ENCODE measurements at places on chromosomes 11 and 22.

GRCh38 chr11:80635178-80635577 lies 1194.3 kb upstream of the TENM4 start:
- DNase-seq: no peak

DNA sequence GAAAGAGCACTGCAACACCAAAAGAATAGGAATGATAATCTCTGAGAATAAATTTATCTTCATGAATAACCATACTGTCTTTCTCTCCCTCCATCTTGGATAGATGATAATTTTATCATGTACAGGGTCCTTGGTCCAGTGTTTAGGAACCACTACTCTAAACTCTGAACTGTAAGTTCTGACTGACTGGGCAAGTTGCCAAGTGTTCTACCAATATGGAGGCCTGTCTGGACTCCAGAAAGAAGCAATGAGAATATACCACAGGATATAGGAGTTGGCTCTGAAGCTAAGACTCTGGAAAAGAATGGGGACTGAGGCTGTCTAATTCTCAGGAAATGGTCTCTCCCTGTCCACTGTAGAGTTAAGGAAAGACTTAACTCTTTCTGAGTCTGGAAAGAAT lies 1.5 kb downstream of the FHIP1B start:
- DNase-seq: no peak

DNA sequence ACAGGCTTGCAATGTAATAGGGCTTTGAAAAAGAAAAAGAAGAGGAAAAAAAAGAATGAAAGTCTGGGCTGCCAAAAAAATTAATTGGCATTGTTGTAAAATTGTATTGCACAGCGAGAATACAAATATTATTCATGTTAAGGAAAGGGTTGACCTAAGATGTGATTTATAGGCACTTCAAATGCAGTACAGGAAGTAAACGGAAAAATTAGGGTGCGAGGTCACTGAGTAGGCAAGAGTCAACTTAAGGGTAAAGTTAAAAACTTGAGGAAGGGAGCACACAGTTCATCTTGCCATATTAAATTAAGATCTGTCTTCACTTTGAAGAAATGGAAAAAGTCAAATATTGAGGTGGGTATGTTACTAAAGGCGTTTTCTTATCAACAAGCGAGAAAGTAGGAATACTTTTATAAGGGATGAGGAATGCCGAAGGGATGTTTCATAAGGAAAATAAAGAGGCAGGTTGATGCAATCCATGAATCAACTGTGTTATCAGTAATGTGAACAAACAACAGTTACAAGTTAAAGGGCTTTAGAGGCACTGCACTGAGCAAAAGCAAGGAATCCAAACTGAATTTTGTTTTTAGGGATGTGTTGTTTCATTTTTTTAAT lies 123.0 kb downstream of the WT1 start:
- DNase-seq: no peak

DNA sequence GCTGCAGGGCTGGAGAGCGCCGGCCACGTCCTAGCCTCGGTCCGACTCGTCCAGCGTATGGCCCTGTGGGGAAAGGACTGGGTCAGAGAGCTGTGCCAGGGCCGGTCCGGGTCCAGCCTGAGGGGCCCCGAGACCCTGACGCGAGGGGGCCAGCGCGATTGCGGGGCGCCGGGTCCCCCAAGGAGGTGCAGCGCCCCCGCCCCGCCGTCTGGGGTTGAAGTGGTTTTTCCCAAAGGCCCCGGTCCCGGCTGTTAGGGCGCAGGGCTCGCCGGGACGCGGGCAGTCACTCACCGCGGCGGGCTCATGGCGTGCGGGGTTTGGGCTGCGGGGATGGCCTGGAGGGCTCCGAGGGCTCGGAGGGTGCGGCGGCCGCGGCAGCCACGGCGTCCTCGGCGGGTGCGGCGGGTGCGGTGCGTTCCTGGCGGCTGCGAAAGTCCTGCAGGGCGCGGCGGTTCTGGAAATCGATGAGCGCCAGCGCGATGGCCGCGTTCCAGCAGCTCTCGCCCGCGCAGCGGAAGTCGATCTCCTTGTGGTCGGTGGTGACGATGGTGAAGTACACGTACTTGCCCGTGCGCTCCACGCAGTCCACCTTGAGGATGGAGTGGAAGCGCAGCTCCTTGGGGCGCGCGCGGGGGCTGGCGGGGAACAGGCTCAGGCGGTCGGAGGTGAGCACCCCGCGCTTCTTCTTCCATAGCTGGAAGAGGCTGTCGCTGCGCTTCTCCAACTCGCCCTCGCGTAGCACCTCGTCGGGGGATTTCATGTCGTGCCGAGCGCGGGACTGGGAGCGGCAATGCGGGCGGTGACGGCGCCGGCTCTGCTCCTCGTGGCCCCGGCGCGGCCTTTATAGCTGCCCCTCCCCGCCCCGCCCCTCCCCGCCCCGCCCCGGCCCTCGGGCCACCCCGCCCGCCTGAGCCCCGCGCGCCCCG lies at the start of gene PHLDA2:
TSS of gene PHLDA2 (minus strand) at position 816 of the 926 bp plus-strand sequence. CDS start at position 760, 56 bp downstream.
- peak; percentile 78 for DNase-seq

GRCh38 chr11:61068581-61068980 lies 33.7 kb upstream of the CD5 start:
- DNase-seq: no peak

DNA sequence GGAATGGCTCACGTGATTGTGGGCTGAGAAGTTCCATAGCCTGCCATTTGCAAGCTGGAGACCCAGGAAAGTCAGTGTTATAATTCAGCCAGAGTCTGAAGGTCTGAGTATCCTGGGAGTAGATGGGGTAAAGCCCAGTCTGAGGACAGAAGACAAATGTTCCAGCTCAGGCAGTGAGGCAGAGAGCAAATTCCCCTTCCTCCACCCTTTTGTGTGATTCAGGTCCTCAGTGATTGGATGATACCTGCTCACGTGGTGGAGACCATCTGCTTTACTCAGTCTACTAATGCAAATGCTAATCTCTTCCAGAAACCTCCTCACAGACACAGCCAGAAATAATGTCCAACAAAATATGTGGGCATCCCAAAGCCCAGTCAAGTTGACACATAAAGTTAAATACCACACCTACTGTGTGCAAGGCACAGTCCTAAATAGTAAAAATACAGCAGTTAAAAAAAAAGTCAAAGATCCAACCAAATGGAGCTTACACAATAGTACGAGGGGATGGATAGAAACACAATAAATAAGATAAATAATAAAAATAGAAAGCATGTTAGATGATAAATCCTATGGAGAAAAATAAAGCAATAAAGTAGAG lies 13.2 kb upstream of the APOL6 start:
- no peak for DNase-seq

- DNase-seq: no peak
Observed at GRCh38 chr11:129416080-129416820, 40.6 kb downstream of the BARX2 start.

DNA sequence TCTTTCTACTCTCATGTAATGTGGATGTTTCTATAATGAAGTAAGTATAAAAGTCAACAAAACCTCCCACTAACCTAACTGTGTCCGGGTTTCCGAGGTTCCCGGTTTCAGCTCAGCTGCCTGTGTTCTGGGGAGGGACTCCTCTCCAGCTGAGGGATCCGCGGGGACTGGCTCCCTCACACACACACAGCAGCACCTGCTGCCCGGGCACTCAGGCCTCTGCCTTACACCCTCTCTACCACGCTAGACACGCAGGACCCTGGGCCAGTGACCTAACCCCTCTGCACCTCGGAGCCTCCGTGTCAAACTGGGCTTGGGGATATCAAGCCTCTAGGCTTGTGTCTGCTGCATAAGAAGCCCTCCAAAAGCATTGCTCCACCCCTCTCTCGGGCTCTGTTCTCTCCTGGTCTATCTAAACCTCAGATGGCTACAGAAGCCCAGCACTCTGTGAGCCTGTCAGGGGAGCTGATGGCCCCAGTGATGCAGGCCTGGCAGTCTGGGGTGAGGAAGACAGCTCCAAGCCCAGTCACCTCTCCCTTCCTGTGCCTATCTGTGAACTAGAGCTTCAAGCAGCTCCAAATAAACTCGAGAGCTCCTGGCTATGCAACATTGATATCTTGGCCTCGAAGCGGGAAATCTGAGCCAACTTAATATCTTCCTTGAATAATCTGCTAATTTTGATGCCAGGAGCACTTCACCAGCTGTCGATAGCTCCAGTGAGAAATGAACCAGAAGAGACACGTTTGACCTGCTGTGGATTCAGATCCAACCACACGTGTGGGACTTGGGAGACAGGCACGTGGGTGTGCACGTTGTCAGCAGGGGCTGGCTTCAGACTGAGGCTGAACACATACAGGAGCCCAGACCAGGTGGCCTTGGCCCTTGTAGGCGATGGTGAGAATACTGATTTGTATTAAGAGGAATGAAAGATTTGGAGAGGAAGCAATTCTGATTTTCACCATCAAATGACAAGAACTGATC lies 232.7 kb upstream of the B3GAT1 start:
- DNase-seq: no peak

- peak; percentile 49 for DNase-seq
Observed at GRCh38 chr11:126139111-126140091, 72.0 kb downstream of the RPUSD4 start.

DNA sequence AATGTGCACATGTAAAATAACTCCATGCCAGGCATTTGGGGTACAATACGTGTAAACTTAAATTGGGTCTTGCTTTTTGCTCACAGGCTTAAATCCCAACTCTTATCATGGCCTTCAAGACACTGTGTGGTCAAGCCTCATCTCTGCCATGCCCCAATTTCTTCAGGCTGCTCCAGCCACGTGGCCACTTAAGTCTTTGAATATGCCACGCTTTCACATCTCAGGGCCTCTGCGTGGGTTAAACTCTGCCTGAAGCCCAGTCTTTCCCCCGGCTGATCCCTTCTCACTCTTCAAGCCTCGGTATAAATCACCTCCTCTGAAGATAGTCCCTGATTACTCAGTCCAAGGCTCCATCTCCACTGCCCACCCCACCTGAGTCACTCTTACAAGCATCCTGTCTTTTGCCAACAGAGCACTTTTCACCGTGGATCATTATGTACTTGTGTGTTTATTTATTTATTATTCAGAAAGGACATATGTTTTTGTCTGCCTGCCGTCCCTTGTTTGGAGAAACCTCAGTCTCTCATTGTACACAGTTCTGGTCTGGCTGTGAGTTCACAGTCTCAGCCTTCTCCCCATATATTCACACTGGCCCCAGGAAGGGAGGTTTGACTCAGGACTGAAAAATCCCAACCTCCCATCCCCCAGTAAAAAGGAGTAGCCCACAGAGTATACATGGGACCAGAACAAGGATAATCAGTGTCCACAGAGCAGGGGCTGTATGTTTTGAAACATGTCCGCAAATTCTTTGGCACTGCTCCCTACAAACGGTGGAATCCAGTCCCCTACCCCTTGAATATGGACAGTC lies 344.7 kb downstream of the MN1 start:
- DNase-seq: no peak

- peak; percentile 11 for DNase-seq
Observed at GRCh38 chr11:106249617-106250239, 172.3 kb downstream of the AASDHPPT start.

GRCh38 chr11:76159303-76159937 lies 46.9 kb downstream of the WNT11 start:
- DNase-seq: no peak

DNA sequence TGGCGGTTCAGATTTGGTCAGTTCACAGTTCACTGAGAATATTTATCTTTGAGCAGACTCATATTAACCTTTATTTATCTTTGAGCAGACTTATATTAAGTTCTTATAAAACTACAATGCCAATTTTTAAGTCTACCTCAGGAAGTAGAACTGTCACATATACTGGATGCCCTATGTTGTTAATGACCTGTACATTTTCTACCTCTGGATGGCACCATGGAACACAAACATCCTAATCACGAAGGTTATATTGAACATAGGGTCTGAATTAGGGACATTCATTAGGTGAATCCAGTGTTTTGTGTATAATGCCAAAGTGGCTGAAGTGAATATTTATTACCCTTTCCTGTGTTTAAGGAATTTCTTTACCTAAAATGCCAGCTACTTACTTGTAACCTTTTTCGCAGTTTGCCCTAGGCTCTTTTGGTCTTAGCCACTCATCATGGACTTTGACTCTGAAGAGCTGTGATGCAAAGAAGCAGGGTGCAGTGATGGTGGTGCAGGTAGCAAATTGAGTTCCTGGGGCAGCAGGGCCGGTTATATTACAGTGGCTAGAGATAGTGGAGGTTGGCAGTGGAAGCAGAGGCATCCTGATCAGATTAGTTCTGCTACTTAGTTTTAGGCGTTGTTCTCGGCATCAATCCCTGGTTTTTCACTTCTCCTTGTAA lies 71.8 kb downstream of the STIM1 start:
- DNase-seq: no peak

GRCh38 chr22:45335021-45335818 lies 25.5 kb downstream of the FAM118A start:
- no peak for DNase-seq

DNA sequence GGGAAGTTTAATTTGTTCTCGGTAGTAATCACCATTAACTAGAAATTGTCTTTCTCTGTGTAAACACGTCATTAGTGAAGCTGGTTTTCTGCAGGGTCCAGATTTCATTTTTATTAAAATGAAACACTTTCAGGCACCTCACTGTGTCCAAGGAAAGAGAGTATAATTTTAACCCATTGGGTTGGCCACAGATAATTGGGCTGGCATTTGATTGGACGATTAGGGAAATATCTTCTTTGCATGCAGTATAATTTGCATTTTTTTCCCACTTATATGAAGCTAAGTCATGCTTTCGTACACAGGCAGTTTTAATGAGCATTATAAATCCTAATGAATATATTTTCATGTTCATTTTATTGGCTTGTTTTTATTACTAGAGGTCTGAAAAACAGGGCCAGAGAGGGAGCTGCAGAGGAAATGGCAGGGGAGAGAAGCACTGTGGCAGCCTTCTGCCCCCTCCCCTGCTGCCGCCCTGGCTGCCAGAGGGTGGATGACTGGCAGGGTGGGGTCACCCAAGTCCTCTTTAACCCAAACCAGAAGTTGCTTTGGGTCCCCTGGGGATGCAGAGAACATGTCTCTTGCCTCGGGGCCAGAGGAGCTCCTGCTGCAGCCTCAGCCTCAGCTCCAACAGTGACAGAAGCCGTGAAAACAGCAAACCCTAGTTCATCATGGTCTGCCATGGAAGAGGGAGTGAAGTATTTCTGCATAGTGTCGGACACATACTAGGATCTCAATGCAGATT lies 93.9 kb downstream of the PKNOX2 start:
- no peak for DNase-seq

DNA sequence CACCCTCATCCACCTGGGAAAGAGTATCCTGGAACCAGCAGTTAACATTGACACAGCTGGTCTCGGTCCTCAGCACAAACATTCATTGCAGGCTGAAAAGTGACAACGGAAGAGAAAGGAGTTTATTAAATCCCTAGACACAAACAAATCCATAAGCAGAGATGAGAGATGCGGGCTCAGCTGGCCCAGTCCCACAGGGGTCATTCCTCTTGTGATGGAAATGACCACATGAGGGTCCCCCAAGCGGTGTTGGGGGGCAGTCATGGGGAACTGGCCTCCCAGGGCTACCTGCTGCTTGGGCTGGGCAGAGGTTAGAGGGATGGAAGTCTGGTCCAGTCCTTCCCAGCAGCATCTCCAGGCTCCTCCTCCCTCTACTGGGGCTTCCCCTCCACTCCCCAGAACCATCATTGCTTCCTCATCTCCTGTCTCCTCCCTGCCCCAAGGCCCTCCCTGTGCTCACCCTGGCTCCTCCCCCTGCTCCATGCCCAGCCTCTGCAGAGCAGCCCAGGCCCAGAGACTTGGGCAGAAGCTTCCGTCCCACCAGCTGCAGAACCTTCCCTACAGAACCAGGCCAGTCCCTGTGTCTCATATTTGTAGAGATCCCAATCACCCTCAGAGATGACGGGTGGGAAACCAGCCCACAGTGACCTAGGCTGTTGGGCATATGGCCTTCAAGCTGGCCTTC lies 5.4 kb upstream of the IGLL5 start:
- DNase-seq: no peak
